NCI-H1417 treated with DMSO at 0.1 percent for 48 hours (cell line): ENCODE measurements at places on chromosomes 16 and 17.

GRCh38 chr17:72422505-72423285 is 301.9 kb downstream of the SOX9 start:
- no peak for DNase-seq

GRCh38 chr16:66001432-66001831 is 365.1 kb upstream of the CDH5 start:
- no peak for DNase-seq

- DNase-seq, result no peak
These were observed 8.4 kb downstream of the PMP22 start for GRCh38 chr17:15256689-15257088.

DNA sequence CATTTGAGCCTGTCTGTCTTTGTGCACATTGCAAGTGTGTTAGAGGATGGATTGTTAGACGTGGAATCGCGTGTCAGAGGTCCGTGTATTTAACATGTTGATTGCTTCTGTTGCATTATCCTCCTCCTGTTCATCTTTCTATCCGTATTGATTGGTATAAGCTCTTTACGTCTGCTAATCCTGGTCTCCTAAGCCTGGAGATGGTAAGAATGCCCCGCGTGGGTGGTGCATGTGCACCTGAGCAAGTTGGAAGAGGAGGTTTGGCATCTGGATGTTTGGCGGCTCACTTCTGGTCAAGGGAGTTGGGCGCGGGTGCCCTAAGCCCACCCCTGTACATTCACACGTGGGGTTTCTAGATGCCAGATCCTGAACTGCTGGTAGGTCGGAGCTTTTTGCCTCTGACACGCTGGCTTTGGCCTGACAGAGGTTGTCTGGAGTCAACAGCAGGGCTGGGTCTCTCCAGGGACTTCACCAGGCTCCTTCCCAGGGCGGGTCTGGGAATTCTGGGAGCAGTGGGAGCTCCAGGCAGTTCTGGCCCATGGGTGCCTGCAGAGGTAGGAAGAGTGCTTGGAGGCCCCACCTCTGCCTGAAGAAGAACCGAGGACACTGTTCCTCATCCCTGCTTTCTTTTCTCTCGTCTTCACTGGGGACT is 107.3 kb downstream of the OR1D5 start:
- DNase-seq, result no peak

- DNase-seq, result no peak
These were observed 7.4 kb upstream of the VAC14 start for GRCh38 chr16:70808371-70808770.

- DNase-seq, result no peak
These were observed 67.3 kb downstream of the MYH10 start for GRCh38 chr17:8563024-8563776.

GRCh38 chr17:57034807-57035754 is 50.0 kb upstream of the AKAP1 start:
- no peak for DNase-seq
